ENCODE measurements at places on chromosomes 7 and 10.

- DNase-seq, result peak; percentile 93
These were observed 84.8 kb downstream of the ETV1 start for GRCh38 chr7:13904689-13905088.

DNA sequence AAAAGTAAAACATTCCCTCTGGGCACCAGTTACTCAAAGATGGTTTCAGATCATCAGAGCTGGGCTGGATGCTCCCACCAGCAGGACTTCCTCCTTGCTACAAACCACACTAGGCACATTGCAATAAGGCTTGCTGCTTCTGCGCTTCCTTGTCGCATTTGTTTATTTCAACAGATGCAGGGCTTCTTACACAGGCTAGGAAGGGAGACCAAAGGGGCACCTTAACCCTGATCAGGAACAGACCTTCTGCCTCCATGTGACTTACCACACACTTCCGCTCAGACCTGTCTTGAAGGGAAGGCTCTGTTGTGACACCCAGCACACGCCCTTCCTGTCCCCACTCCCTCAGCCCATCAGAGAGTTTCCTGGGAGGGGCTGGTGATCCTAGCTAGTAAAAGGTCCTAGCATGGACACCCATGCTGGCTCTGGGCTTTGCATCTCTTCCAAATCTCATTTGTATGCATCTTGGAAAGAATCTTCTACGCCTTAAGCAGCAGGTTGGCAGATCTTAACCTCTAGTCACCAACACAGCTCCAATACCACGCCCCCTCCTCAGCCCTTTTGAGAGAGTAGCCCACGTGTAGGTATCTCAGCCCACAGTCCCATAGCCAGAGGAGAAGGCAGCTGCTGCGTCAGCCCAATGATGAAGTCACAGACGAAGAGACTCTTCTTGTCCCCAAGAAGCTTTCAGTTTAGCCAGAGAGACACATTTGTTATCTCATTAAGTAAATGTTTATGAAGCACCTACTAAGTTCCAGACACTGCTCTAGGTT lies 47.1 kb upstream of the SVIL start:
- DNase-seq, result no peak

DNA sequence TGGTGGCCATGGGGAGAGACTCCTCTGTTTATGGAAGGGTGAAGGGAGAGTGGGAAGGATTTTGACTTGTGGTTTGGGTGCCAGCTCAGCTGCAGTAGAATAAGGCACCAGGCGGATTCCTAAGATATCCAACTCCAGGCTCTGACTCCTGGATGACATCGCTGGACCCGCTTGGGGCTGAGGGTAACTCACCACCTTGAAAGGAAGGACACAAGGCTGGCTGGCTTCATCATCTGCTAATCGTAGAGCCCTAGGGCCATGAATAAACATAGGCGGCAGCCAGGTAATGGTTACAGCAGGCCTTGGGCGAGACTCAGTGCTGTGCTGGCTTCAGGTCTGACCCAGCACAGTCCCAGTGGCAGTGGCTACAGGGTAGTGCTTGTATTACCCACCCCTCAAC lies 16.7 kb upstream of the LIPK start:
- no peak for DNase-seq

GRCh38 chr7:20786779-20787659 lies at the start of gene SP8:
SP8 (minus strand) TSS chr7:20786886; CDS start chr7:20786798, 88 bp downstream.
- no peak for DNase-seq

DNA sequence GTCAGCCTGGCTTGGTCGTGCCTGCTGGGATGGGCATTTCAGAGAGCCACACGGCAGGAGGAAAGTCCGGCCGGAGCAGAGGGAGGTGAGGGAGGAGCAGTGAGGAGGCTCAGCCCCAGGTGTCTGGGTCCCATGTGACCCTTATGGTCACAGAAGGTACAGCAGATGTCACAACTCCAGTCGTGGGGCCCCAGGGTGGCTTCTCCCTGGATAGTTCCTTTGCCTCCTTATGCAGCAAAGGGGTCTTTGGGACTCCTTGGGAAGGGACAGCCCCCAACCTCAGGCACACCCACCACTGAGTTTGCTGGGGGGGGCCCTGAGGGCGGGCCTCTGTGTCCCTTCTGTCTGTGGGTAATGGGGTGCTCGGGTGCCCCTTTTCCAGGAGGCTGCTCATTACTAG lies 19.6 kb upstream of the PRKAG2 start:
- DNase-seq, result no peak

GRCh38 chr7:17046259-17046658 lies 164.5 kb upstream of the AGR3 start:
- DNase-seq, result no peak

GRCh38 chr10:57628592-57629284 lies 639.0 kb downstream of the IPMK start:
- DNase-seq, result no peak

GRCh38 chr7:76071316-76072242 lies 23.7 kb downstream of the MDH2 start:
- no peak for DNase-seq

- no peak for DNase-seq
These were observed 166.7 kb downstream of the POU6F2 start for GRCh38 chr7:39144420-39144819.

- DNase-seq, result no peak
These were observed 18.0 kb upstream of the NUDCD3 start for GRCh38 chr7:44508328-44509030.

DNA sequence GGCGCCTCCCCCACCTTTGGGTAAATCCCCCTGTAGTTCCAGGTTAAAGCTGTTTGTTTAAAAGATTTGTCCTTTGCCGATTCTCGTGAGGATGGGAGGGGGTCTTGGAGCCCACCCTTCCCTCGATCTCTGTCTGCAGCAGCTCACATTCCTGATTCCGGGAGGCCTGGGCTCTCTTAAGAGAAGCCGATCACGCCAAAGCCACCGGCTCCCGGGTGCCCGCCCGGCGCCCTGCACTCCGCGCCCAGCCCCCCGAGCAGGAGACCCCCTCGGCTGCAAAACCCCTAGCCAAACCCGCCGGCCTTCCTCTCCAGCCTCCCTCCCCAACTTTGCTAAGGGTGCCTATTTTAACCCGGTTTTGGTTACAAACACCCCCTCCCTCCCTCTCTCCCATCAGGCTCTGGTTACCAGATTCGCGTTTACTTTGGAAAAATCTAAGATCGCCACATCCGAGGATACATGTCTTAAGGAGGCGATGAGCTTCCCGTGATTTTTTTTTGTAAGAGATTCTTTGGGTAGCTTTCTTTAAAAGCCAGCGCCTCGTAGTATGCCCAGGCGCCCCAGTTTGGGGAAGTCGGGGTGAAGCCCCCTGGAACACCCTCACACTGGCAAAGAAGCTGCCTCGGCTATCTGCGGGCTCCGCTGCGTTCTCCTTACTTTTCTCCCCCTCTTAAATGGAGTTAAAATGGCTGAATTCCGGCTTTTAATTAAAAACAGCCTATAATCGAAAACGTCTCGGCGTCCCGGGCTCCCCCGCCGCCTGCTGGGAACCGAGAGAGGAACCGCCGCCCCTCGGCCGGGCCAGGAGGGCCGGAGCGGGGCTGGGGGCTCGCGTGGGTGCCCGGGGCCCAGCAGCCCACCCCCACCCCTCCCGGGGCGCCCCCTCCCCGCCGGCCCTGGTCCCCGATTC lies 983 bp downstream of the TNRC18 start:
- DNase-seq, result peak; percentile 46

GRCh38 chr7:138538518-138538917 lies 78.5 kb downstream of the TRIM24 start:
- DNase-seq, result peak; percentile 66

DNA sequence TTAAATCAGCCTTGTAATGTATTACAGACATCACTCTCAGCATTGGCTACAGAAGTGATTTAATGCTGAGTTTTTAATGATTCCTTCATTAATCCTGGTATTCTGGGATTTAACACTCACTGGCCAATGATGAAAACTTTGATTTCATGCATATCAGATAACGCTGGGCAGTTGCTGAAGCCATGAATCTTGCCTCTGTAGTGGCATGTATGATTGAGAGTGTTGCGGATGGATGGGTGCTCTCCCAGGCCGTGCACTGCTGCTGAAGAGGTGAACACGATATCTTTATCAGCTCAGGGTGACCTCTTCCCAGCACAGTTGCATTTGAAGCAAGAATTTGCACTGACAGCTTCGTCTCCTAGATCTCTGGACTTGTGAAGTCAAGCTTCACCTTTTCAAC lies 168.7 kb downstream of the LRRC4 start:
- no peak for DNase-seq

- DNase-seq, result no peak
These were observed 35.5 kb upstream of the IKZF1 start for GRCh38 chr7:50268990-50269389.

DNA sequence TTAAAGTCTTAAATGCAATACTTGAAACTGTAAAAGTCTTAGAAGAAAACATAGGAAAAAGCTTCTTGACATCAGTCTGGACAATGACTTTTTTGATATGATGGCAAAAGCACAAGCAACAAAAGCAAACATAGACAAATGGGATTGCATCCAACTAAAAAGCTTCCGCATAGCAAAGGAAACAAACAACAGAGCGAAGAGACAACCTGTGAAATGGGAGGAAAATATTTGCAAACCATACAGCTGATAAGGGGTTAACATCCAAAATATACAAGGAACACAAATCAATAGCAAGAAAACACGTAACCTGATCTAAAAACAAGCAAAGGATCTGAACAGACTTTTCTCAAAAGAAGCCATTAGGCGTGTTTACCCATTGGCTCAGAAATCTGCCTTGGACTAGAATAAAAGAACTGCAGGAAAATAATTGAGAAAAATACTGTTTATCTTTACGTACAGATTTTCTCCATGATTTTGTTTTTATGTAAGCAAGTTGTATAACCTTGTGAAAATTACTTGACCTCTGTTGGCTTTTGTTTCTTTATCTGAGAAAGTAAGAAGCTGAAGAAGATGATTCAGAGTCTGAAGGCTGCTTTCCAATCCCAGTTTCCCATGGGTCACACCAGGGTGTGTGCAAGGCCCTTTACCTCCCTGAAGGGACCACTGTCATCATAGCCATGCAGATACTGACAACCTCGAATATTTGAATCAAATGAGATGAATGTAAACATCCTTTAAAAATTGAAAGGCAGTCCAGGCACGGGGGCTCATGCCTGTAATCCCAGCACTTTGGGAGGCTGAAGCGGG lies 99.1 kb upstream of the LANCL2 start:
- no peak for DNase-seq

DNA sequence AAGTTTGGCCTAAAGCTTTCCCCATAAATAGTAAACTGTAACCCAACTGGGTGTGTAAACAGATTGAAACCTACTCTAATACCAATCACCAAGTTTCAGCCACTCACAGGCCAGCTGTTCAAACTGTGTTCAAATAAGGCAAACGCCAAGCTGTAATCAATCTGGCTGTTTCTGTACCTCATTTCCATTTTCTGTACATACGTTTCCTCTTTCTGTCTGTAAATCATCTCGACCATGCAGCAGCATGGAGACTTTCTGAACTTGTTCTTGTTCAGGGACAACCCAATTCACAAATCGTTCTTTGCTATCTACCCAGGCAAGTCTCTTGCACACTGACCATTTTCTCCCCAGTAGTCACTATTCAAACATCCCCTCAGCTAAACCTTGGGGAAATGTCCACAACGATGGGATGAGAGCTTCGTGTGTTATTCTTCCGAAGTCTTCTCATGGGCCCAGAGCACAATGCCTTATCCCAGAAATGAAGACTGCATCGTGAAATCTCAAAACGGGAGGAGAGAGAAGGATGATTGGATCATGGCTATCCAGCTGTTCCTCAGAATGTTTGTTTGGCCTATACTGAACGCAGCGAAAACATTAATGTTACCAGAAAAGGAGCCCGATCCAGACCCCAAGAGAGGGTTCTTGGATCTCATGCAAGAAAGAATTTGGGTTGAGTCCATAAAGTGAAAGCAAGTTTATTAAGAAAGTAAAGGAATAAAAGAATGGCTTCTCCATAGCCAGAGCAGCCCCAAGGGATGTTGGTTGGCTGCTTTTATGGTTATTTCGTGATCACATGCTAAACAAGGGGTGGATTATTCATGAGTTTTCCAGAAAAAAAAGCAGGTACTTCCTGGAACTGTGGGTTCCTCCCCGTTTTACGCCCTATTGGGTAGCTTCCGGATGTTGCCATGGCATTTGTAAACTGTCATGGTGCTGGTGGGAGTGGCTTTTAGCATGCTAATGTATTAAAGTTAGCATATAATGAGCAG lies 86.2 kb downstream of the SLC16A9 start:
- no peak for DNase-seq

- DNase-seq, result no peak
These were observed 1342.6 kb downstream of the REEP3 start for GRCh38 chr10:64863836-64864235.

- no peak for DNase-seq
These were observed 159.1 kb downstream of the TMEM26 start for GRCh38 chr10:61294131-61294530.

- DNase-seq, result peak; percentile 92
These were observed 43.4 kb upstream of the PDLIM1 start for GRCh38 chr10:95333997-95334804.

DNA sequence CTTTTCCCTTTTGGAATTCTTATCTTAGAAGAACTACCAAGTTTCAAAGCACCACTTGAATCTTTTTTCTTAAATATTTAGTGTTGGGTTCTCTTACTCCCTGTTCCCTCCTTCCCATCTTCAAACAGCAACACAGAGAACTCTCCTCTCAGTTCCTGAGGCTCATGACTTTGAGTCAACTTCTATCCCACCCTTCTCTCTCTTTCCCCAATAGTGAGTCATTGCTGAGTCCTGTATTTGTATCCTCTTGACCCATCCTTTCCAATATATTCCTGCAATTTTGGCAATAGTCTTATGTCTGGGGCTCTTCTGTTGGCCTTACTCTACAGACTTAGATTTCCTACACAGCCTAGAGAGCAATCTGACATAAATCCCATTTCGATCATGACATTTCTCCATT lies 20.8 kb upstream of the JCAD start:
- no peak for DNase-seq

- no peak for DNase-seq
These were observed 7.3 kb downstream of the SFRP5 start for GRCh38 chr10:97764519-97764931.

GRCh38 chr10:132666705-132667341 lies 119.1 kb downstream of the NKX6-2 start:
- DNase-seq, result no peak

DNA sequence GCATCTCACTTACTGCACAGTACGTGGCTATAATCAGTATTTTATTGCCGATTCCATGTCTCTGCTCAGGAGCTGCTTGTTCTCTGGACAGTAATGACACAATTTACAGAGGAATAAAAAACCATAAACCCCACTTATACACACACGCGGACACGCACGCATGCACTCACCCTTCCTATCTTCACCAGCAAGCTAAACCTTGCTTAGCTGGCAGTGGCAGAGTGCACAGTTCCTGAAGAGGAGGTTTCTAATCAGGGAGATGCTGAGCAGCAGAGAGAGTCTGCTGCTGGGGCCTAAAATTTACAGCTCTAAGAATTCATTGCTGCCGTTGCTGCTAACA lies 66.3 kb downstream of the SND1 start:
- DNase-seq, result no peak

DNA sequence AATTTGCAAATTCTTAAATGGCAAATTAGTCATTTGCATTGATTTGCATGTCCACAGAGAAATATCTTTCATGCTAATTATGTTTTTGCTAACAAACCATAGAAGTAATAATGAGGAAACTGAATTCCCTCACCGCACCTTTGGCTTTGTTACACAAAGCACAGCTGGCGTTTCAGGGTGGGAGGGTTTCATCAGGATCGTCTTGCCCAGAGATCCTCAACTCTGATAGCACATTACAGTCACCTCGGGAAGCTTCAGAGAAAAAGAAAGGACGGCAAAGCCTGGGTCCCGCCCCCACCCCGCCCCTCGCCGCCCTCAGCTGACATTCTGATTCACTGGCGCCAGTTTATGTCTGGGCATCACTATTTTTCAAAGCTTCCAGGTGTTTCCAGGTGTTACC lies 119.4 kb downstream of the PTPRN2 start:
- DNase-seq, result no peak

- no peak for DNase-seq
These were observed 173.4 kb downstream of the ST7 start for GRCh38 chr7:117126676-117127075.

- DNase-seq, result no peak
These were observed 5.4 kb downstream of the FERD3L start for GRCh38 chr7:19139706-19140327.

Measured in fibroblast of gingiva (primary cell).